ENCODE measurements at places on chromosomes 11 and 22.

DNA sequence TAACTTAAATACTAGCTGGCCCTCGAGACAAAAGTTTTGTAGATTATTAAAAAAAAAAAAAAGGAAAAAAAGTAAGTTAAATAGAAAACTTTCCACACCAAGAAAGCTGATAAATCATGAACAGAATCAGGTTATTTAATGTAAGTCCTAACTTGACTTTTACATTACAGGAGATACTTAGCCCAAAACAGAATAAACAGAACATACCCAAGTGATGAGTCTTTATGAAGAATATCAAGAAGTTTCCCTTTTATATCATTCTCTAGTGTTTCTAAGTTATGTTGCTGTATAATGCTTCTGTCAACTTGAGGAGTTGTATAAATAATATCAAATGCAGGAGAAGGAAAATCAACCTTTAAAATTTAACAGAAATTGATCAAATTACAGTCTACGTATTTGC lies 44.5 kb upstream of the RPS13 start:
- DNase-seq, result no peak

- DNase-seq, result no peak
Measured at GRCh38 chr22:30344447-30345200, 12.1 kb downstream of the SF3A1 start.

DNA sequence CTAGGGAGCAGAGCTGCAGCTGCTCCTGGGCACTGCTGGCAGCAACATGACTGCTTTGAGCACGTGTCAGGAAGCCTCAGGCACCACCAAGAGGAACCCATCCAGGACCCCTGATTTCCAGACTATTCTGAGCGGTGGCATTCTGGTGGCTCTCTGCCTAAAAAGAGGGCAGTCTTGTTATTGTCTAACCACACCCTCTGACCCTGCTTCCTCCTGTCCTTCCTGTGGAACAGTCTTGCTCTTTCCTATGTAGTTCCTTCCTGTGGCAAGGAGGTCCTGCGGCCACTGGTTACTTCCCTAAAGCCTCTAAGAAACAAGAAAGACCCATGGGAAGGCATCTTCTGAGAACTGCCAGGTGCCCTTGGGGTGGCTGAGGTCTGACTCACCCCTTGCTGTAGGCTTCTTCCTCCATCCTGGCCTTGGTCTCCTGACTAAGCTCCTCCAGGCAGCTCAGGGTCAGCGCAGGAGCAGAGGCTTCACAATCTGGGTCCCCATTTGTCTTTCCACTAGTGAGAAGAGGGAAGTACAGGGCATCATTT lies 13.1 kb upstream of the LYVE1 start:
- peak; percentile 36 for DNase-seq

- no peak for DNase-seq
Measured at GRCh38 chr11:61139387-61139786, 21.8 kb downstream of the VPS37C start.

GRCh38 chr11:18710545-18710944 lies 12.0 kb downstream of the TMEM86A start:
- no peak for DNase-seq

- peak; percentile 84 for DNase-seq
Measured at GRCh38 chr11:102390667-102391465, 43.9 kb downstream of the BIRC2 start.

DNA sequence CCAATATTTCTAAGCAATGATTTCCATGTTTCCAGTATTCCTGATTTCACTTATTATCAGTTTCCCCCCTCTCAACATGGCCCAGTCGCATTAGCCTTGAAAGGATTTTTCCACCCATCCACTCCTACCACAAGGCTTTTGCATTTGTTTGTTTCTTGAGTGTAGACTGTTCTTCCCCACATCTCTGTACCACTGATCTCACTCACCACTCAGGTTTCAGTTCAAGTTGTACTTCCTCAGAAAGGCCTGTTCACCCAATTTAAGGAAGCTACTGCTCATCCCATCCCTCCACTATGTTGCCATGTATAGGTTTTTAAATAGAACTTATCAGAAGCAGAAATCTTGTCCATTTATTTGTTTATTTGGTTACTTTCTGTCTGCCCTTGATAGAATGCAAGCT lies 472.3 kb downstream of the FAM181B start:
- no peak for DNase-seq

DNA sequence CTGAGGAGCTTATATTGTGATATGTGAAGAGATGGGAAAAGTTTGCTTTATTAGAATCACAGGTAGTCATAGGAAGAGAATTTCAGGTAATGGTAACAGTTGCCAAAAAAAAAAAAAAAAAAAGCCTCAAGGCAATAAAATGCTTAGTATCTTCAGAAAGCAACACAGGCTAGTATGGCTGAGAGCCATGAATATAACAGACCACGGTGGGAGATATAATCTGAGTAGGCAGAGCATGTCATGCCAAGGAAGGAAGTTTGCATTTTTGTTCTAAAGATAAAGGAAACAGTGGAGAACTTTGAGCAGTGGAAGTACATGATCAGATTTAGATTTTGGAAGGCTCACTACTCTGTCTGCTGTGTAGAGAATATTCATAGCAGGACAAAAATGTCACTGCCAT lies 211.4 kb downstream of the ETS1 start:
- peak; percentile 66 for DNase-seq

GRCh38 chr11:13143486-13144297 lies 133.9 kb upstream of the BMAL1 start:
- no peak for DNase-seq

DNA sequence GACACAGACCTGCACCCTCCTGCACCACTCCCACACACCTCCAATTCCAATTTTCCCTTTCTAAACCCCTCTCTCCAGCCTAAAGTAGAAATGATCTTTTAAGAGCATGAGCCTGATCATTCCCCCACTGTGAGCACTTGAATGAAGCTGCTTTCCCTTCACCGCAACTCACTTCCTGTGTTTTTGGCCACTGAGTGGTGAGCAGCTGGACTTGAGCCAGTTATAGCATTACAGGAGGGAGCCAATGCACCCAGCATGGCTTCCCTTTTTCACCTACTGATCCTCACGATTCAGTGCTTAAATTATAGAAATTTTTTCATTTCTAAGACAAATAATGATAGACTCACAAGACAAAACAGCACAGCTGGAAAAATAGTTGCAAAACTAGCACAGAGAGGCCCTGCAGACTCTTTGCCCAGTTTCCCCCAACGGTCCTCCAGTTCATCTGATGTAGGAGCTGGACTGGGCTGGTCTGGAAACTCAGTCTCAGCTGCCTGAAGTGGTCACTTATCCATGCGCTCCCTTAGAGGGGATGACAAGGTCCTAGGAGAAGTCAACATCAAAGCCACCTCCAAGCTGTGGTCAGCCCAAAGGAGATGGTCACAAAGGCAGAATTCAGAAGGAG lies 9.7 kb upstream of the APOL4 start:
- peak; percentile 90 for DNase-seq

DNA sequence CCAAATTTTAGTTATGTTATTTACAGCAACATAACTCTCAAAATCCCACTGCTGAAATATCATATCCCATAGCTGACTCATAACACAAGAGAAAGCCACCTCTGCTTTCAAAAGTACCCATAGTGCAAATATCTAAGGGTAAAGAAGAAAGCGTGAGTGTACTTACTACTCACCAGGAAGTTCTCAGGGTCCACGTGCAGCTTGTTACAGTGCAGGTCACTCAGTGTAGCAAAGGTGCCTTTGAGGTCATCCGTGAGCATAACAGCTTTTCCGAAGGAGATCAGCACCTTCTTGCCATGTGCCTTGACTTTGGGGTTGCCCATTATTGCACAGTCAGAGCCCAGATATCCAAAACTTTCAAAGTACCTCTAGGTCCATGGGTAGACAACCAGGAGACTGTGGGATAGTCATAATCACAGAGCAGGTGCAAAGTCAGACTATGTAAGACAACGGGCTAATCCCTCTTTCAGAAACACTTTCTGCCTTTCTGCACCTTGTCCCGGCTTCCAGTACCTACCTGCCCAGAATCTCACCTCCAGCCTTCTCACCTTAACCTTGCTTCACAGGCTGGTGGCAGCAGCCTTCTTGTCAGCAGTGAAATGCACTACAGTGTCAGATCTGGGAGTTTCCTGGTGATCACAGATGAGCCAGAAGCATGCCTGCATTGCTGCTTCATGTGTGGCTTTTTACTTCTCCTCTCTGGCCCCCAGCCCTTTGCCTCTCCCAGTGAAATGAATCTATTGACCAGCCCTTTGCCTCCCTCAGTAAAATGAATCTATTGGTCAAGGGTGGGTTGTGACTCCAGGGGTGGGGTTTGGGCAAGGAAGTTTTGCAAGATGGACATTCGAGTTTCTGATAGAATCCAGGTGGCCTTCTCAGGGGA lies 6.5 kb downstream of the HBG1 start:
- DNase-seq, result peak; percentile 55

- DNase-seq, result no peak
Measured at GRCh38 chr22:36879775-36880174, 19.0 kb downstream of the NCF4 start.

- peak; percentile 3 for DNase-seq
Measured at GRCh38 chr11:6855971-6856541, 6.8 kb upstream of the OR10A2 start.

- no peak for DNase-seq
Measured at GRCh38 chr22:22934543-22935055, 47.0 kb downstream of the IGLL5 start.

DNA sequence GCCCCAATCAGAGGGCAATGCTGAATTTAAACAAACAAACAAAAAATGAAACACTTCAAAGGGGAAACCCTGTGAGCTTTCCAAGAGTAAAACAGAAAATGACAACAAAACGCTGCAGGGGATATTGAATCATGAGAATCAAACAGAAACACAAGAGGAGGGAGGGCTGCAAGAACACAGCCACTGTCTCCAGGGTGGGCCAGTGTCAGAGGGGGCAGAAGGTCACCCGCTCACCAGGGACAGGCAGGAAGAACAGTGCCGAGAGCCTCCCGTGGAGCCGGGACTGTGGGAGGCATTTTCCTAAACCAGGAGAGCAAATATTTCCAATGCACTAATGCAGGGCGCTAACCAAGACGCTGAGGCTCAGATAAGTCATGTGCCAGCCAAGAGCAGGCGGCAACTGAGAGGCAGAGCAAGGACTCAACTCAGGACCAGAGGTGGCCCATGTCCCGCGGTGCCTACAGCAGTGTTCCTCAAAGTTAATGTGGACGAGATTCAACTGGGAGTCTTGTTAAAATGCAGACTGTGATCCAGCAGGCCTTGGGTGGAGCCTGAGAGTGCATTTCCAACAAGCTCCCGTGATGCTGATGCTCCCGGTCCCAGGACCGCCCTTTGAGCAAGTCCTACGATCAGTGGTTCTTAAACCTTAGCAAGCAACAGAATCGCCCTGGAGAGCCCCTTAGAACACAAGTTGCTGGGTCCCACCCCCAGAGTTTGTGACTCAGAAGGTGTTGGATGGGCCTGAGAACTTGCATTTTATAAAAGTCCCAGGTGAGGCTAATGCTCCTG lies 197.2 kb downstream of the TENM4 start:
- no peak for DNase-seq

GRCh38 chr11:135033540-135033939 lies 621.5 kb upstream of the B3GAT1 start:
- DNase-seq, result no peak

- peak; percentile 69 for DNase-seq
Measured at GRCh38 chr11:77472991-77473800, 698 bp downstream of the PAK1 start.

Data from hematopoietic multipotent progenitor cell treated with erythropoietin and hydrocortisone succinate and interleukin-3 and kit ligand, for 6 days (in vitro differentiated cells).